ENCODE measurements at places on chromosomes 11 and 22.

DNA sequence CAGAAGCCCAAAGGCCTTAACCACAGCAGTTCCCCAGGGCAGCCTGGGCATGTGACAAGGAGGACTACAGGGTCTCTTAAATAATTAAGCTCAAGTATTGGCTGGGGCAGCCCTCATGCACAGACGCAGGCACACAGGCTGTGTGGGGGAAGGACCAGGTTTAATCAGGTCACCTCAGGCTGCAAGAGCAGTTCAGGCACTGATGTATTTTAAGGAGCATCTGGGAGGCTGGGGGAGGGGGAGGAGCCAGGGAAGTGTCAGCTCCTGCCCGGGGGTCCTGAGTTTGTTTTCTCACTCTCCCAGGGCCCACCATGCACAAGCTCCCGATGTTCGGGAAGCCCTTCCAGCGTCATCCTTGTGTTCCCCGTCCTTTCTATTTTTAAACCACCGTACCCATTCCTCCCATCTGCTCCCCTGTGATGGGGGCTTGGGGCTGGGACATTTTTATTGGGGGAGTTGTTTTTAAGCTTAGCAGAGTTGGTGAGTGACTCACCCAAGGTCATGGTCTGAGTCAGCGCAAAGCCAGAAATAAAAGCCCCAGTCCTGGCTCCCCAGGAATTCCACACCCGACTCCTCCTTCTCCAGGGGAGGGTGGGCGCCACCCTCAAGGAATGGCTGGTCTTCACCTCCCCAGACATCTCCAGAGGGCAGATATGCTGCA lies 2.4 kb downstream of the CSDC2 start:
- no peak for DNase-seq

DNA sequence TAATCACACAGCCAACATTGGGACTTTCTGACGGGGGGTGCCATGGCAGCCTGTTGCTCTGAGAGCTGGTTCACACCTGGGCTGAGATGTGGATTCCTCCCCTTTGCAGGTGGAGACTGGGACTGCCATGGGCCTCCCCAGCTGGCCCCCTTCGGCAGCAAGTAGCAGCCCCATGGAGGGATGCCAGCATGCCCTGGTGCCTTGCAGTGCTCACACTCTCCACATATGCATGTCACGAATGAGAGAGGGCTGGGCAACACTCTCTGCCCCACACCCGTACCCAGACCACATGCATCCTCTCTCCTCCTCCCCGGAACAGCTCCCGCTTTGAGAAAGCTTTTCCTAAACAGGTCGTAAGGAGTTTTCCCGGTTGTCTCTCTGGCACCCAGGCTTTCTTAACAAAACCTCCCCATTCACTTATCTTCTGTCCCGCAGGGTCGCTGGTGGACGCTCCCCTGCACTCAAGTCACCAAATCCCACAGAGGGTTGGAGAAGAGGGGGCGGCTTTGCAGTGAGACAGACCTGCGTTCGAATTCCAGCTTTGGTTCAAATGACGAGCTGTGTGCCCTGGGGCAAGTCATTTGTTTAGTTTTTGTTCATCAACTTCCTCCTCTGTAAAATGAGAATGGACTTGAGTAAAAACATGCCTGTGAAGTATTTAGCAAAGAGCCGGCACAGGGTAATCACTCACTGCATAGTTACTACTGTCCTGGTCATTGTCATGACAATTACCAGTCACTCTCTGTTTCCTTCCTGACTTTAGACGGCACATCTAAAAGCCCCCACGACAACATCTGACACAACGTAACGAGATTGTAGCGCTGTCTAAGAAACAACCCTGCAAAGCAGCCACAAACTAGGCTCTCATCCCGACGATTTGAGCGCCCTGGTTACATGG lies 231.3 kb upstream of the B3GAT1 start:
- DNase-seq: no peak

GRCh38 chr11:62516736-62517371 lies 29.8 kb downstream of the AHNAK start:
- no peak for DNase-seq

DNA sequence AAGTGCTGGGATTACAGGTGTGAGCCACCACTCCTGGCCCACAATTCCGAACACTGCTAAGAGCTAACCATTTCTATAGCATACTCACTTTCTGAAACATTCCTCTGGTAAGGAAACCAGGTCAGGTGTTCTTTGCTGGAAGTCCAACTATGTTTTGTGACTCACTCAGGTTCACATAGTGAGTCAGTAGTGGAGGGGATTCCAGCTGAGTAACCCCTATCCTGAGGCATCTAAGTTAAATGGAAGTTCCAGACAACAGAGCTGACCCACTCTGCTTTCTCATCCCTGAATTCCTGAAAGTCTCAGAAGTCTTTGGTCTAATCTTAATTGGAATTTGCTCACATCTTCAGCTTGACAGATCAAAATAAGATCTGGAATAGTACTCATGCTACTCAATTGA lies 3.0 kb upstream of the CHRNA10 start:
- DNase-seq: no peak

GRCh38 chr11:131240421-131240820 lies 130.0 kb upstream of the NTM start:
- DNase-seq: no peak

Measured in stimulated activated CD8-positive, alpha-beta memory T cell treated with anti-CD3 and anti-CD28 coated beads, Interleukin-15, amount 100 ng/mL, for 1 hour (primary cell).